NCI-H1417 treated with DMSO at 0.1 percent for 48 hours (cell line): ENCODE measurements at places on chromosomes 6 and 20.

GRCh38 chr6:143150281-143150680, 89.6 kb downstream of the AIG1 start:
- no peak for DNase-seq

DNA sequence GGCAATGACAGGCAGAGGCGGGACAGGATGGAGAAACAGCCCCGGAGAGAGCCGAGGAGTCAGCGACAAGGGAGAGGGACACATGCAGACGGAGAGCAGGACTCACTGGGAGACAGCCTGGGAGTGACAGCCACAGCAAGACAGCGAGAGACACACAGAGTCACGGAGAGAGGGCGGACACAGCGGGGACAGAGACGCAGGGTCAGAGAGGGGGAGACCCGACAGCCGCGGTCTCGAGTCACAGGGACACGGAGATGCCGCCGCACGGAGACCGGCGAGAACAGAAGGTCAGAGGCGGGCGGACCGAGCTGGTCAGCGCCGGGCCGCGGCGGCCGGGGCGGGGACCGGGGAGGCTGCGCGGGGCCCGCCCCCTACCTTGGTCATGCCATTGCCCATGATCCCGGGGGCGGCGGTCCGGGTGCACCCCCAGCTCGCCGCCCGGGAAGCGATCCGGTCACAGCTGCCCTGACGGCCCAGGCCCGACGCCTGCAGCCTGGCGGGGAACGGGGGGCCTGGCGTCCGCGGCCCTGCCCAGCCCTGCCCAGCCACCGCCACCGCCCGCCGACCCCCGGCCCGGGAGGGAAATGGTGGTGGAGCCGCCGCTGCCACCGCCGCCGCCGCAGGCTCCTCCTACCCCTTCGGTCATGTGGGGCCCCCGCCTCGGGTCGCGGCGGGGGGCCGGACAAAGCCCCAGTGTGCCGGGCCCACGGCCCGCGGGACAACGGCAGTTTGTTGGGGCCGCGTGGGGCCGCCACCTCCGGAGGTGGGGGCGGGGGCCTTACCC, at the start of the genes DUSP15 and TTLL9:
DUSP15 (minus strand) TSS at position 586 of the 784 bp plus-strand sequence; CDS start at position 396, 190 bp downstream.
TTLL9 (plus strand) TSS at position 693 of the 784 bp plus-strand sequence. CDS start 493 bp downstream, outside the sequence.
- DNase-seq, result no peak

DNA sequence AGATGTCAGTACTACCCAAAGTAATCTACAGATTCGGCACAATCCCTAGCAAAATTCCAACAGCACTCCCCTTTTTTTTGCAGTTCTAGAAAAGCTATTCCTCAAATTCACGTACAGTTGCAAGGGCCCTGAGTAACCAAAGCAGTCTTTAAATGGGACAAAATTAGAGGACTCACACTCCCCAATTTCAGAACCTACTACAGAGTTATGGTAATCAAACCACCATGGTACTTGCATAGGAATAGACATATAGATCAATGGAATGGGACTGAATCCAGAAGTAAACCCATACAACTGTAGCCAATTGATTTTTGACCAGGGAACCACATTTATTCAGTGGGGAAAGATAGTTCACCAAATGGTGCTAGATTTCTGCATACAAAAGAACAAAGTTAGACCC, 350.8 kb downstream of the CDKAL1 start:
- DNase-seq, result no peak

- DNase-seq, result no peak
These were observed 69.3 kb downstream of the ALDH8A1 start for GRCh38 chr6:134880487-134881190.

DNA sequence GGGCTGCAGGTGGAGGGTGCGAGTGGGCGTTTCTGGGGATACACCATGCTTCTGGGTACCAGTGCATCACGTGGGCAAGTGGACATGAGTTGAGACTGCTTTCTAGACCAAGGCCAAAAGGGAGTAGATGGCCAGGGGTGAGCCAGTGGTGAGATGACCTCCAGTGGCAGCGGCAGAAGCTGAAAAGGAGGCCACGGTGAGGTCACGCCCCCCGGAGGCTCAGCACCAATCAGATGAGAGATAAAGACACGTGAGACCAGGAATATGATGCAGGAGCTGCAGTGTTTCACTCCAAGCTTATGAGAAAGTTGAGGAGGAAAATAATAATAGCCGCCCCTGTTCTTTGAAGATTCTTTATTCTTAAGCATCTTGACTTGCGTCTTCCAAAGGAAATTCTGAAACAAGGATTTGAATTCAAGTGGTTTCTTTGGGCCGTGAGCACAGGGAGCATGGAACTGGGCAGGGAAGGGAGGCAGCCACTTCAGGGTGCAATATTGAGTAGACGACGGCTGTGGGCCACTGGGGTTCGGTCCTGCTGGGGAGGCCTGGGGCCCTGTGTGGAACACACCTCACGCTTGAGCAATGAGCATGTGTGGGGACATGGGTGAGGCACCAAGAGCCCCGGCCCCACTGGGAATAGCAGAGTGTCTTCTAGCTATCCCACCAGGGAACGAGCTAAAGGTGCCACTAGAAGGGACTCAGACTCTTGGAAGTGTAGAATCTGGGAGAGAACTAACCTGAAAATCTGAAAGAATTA, 156.7 kb upstream of the LRFN2 start:
- no peak for DNase-seq

- no peak for DNase-seq
These were observed 33.9 kb downstream of the LHFPL5 start for GRCh38 chr6:35839019-35839418.

GRCh38 chr20:61292391-61292790, 40.3 kb downstream of the CDH4 start:
- no peak for DNase-seq

DNA sequence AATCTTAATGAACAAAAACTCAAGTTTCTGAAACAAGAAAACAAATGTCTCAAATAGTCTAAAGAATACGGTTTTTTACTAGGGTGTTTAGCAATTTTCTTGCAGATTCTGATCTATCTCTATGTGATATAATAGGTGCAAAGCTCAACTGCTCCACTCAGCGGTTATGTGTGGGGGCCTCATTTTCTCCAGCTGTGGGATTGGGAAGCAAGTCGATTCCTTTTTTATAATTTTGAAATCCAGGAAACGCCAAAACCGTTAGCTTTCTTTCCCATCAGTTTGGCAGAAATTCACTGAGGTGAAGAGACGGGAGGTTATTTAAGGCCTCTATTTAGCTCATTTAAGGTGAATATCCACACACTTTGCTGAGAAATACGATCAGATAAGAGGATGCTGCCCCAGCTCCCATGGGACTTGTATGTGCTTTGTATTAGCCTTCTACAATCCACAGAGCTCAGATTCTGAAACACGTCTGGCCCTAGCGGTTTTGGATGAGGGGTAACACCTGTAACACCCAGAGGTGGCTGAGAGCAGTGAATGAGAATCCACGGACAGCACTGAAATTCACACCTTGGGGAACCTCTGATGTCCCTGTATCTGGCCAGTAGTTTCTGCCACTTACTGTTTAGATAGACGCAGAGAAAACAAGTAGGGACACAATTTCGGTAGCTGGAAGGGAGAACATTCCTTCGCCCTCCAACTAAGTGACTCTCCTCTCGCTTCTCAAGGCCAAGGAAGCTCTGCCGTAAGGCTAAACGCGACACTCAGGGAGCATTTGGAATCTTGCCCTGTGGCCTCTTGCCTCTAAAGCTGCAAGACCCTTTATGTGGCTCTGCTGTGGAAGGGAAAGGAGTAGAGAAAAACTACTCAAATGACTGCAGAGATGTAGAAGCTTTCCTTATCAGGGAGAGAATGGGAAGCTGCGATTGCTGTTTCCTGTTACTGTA, 6.5 kb upstream of the BCAS4 start:
- no peak for DNase-seq

GRCh38 chr6:53547811-53548496, 3.1 kb upstream of the GCLC start:
- DNase-seq, result peak; percentile 42

DNA sequence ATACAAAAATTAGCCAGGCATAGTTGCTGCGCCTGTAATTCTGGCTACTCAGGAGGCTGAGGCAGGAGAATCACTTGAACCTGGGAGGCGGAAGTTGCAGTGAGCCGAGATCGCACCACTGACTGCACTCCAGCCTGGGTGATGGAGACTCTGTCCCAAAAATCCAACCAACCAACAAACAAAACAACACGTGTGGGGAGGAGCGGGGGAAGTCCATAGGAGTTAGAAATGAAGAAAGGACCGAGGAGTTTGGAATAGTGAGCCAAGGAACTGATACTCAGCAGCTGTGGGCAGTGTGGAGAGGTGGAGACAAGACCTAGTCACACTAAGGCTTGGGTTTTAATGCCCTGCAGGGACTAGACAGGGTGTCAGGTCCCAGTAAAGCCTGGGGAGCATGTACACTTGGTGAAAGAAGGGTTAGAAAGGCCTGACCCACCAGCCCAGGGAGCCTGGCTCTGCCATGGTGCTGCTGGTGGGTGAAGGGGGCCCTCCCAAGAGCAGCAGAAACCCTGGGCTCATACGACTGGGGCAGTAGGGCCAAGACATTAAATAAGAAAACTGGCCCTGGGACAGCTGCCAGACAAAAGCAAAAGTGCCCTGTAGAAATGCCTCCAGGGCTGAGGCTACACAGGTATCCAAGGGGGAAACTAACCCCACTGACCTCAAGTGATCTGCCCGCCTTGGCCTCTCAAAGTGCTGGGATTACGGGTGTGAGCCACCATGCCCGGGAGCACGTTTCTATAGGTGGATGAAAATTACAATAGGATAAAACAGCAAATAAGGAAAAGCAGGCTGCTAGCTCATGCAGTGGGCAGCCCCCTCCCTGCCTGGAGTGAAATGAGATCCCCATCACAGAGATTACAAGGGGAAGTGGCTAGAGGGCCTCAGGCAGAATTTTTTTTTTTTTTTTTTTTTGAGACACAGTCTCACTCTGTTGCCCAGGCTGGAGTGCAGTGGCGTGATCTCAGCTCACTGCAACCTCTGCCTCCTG, 58.0 kb downstream of the MYH7B start:
- no peak for DNase-seq

DNA sequence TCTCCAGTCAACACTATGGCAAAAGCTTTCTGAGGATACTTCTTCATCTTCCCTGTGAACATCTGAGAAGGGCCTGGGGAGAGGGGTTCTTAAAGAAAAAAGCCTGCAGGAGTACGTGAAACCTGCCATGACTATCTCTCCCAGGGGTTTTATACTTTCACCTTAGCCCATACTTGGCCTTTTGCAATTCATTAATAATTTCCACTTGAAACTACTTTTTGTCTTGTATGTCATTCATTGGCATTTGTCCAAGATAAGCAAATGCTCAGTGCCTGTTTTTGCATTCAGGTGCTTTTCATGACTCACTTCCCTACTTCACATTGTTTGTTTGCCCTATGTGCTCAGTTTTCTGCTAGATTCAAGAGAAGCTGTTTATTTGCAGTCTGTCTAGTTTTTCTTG, 580.3 kb upstream of the GJE1 start:
- DNase-seq, result peak; percentile 94

- no peak for DNase-seq
These were observed 84.4 kb upstream of the HDAC2 start for GRCh38 chr6:114055349-114055748.

DNA sequence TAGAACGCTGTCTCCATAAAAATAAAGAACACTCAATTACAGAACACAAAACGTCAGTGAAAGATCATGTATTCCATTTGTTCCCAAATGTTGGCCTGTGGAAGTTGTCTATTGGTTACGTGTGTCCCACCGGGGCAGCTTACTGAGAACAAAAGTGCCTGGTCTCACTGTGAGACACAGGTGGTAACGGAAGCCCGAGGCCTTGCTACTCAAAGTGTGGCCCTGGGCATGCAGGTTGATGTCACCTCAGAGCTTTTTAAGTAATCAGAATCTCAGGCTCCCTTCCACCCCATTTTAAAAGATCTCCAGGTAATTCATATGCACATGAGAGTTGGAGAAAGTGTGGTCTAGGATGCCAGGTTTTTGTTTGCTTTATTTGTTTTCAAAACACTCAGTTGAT, 422.5 kb upstream of the OPRM1 start:
- no peak for DNase-seq
